Epithelial cell of prostate (primary cell): ENCODE measurements at places on chromosomes 11 and 22.
A peak's percentile ranks its signal among the peaks of the same experiment; 100 is the strongest.

GRCh38 chr22:44594951-44595350, 96.9 kb upstream of the RTL6 start:
- no peak for DNase-seq

DNA sequence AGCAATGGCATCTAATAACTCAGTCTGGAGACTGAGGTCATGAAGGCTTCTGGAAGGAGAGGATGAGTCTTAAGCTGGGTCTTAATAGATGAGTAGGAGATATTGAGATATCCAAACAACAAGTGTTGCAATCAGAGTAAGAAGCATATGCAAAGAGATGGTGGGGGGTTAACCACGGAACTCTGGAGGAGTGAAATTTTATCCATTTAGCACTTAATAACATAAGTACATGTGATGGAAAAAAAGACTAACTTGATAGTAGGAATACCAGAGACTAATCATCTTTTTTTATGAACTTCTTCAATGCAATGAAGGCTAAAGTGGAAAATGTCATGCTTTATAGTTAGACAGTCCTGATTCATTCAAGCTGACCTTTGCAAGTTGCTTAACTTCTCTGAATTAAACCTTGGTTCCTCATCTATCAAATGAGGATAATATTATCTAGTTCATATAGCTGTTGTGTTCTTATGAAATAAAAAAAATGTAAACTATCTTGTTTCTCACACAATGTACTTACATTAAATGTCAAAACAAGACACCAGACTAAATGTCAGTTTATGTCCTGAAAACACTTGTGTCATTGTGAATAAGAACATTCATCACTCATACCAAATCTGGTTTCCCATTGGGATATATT, 403.1 kb upstream of the CCDC90B start:
- DNase-seq = no peak

- no peak for DNase-seq
Measured at GRCh38 chr22:47605886-47606285, 843.4 kb downstream of the TBC1D22A start.

GRCh38 chr11:105700271-105700670, 90.4 kb downstream of the GRIA4 start:
- no peak for DNase-seq

GRCh38 chr11:21465203-21465602, 727.7 kb upstream of the ANO5 start:
- DNase-seq = no peak

- no peak for DNase-seq
Measured at GRCh38 chr11:16148301-16148931, 207.9 kb downstream of the SOX6 start.

- DNase-seq = no peak
Measured at GRCh38 chr11:126104420-126104819, 41.8 kb upstream of the CDON start.

- no peak for DNase-seq
Measured at GRCh38 chr22:30680991-30681770, 13.5 kb upstream of the OSBP2 start.

GRCh38 chr22:35921777-35922176, 106.8 kb downstream of the RBFOX2 start:
- DNase-seq = peak; percentile 33

- DNase-seq = peak; percentile 36
Measured at GRCh38 chr11:1829039-1829820, 5.6 kb upstream of the SYT8 start.

GRCh38 chr22:43118953-43119458, 8.5 kb downstream of the BIK start:
- DNase-seq = no peak

DNA sequence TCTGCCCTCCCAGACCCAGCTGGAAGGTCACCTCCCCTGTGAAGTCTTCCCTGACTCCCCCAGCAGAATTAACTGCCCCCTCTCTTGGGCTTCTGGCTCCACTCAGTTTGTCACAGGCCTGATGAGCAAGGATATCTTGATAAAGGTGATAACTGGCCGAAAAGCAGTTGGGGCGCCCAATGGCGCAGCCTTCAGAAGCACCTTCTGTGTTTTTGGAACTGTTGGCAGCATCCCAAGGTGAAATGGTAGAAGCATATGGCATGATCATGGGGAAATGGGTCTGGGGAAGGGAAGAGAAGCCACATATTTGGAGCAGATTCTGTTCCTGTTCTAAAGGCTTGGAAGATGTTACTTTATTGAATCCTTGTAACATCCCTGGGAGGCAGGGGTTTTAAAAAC, 2.8 kb upstream of the TAB1 start:
- no peak for DNase-seq
